Stimulated activated CD8-positive, alpha-beta memory T cell treated with anti-CD3 and anti-CD28 coated beads, Interleukin-15, amount 100 ng/mL, for 4 hours (primary cell): ENCODE measurements at places on chromosomes 16 and 17.

DNA sequence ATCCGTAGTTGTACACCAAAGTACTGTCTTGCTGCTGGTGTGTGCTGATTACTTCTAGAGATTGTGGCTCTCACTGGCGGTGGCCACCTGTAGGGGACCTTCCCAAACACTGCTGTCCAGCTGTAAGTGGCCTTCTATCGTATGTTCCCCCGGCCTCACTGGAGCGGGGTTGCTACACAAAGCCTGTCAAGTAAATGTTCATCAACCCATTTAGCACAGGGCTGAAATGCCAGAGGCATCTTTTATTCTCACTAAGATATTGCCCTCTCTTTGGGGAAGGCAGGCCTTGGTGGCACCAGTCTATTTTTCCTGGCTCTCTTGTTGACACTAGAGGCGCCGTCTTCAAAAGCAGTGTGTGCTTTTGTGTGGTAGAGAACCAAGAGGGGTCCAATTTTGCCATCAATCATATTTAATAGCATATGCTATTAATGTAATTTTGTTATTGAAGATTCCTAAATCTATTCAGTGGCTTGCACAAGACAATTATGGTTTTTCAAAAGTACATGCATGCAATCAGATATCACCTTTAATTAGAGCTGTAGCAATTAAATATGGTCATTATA, 514.4 kb upstream of the SALL1 start:
- DNase-seq: no peak

GRCh38 chr16:11151156-11151884, 104.7 kb downstream of the SOCS1 start:
- no peak for DNase-seq

GRCh38 chr17:74452033-74452840, 14.2 kb upstream of the CD300A start:
- DNase-seq: no peak

- no peak for DNase-seq
Measured at GRCh38 chr16:23837553-23838308, 1.9 kb downstream of the PRKCB start.

DNA sequence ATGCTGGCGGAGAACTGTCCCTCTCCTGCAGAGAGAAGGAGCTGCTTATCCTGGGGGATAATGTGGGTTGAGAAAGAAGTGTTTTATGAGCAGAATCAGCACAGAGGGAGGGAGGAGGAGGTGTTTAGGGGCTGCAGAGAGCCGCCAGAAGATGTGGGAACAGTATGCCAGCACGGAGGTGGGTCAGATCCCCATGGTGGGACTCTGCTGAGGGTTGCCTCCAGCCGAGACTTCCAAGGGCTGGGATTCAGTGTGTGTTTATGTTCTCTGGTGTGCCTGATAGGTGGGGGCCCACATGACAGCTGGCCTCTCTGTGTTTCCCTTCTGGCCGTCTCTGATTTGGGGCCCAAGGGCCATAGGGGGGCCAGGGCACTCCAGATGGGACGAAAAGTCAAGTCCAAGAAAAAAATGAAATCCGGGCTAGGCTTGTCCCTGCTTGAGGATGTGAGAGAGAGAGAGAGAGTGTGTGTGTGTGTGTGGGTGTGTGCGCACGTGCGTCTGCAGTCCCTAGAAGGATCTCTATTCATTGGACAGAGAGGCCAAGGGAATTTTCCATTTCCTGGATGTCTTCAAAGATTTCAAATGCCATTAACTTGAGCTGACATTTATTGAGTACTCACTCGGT, 21.6 kb downstream of the PRKCB start:
- DNase-seq: no peak

- no peak for DNase-seq
Measured at GRCh38 chr16:15033309-15033707, 22.6 kb downstream of the NTAN1 start.
